ENCODE measurements at places on chromosomes 2 and 18. TPM values are rescaled to one million over a fixed set of nuclear protein-coding genes. Genes with fewer than 3 reads are reported as not detected.

DNA sequence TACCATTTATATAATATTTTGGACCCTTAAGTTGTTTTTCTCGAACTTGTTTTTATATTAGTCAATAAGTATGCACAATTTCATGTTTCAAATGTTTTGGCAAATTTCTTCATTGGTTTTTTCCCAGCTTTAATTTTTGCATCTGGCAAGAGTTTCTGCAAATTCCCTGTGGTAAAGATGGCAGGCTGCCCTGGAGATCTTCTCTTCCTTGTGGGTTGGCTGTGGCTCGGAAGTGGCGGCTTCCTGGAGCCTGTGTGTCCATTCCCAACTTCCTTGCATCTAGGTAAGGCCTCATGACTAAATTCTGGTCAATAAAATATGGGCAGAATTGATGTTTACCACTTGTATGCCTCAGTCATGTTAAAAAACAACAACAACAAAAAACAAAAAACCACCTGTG lies 818.6 kb downstream of the EPHA4 start:
- no peaks in the 10 kb centered on the region for H3K27me3 ChIP-seq
- H3K4me3 ChIP-seq, result no peak overlapping the region
- no peaks in the 10 kb centered on the region for H3K4me1 ChIP-seq
- no peak overlapping the region for H3K27ac ChIP-seq

DNA sequence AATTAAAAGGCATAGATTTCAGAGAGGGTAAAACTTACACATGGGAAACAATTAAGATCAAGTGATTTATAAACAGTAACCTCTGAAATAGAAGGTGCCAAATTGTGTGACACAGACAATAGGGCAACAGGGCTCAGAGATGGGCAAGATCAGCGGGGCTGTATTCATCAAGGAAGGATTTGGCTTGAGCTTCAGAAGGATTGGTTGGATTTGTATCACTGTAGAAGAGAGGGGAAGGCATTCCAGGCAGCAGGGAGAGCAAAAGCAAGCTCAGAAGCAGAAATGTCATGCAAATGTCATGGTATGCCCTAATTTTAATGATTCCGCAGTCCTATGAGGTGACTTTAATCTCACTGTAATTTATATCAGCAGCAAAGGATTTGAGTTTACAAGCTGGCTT lies 415.0 kb upstream of the NRP2 start:
- no peak overlapping the region for H3K27ac ChIP-seq
- H3K4me3 ChIP-seq, result no peak overlapping the region
- no peak for DNase-seq
- H3K27me3 ChIP-seq, result no peaks in the 10 kb centered on the region

GRCh38 chr2:133821107-133821760 lies 253.0 kb upstream of the NCKAP5 start:
- no peak for DNase-seq
- peaks cover 13% of the 10 kb centered on the region for H3K4me1 ChIP-seq
- no peak overlapping the region for H3K27ac ChIP-seq
- H3K27me3 ChIP-seq, result no peaks in the 10 kb centered on the region

DNA sequence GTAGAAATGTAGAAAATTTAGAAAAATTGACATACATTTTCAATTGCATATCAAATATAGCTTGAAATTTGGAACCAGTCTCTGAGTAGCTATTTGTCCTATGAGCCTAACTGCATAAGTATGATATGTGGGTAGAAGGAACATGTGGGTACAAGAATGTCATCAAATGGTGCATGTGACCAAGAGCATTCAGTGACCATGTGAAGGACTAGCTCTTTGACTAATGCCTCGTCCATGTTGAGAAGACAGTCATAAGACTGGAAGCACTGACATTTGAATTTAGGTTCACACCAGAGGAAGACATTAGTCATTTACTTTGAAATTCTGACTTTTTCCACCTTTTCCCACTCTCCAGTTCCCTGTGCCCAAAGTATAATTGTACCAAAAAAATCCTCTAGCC lies 12.6 kb downstream of the MRPL44 start:
- no peaks in the 10 kb centered on the region for H3K4me1 ChIP-seq
- H3K4me3 ChIP-seq, result no peak overlapping the region
- peaks cover 5% of the 10 kb centered on the region for H3K36me3 ChIP-seq
- no peaks in the 10 kb centered on the region for H3K27me3 ChIP-seq

The STAT1 gene
- 30.1 TPM for total RNA-seq

The ASTL gene
- total RNA-seq, result not detected

The KCNK3 gene
- 10.5 TPM for total RNA-seq

The DQX1 gene
- total RNA-seq, result not detected
